D341Med (cell line): ENCODE measurements at places on chromosomes 7 and 10.

DNA sequence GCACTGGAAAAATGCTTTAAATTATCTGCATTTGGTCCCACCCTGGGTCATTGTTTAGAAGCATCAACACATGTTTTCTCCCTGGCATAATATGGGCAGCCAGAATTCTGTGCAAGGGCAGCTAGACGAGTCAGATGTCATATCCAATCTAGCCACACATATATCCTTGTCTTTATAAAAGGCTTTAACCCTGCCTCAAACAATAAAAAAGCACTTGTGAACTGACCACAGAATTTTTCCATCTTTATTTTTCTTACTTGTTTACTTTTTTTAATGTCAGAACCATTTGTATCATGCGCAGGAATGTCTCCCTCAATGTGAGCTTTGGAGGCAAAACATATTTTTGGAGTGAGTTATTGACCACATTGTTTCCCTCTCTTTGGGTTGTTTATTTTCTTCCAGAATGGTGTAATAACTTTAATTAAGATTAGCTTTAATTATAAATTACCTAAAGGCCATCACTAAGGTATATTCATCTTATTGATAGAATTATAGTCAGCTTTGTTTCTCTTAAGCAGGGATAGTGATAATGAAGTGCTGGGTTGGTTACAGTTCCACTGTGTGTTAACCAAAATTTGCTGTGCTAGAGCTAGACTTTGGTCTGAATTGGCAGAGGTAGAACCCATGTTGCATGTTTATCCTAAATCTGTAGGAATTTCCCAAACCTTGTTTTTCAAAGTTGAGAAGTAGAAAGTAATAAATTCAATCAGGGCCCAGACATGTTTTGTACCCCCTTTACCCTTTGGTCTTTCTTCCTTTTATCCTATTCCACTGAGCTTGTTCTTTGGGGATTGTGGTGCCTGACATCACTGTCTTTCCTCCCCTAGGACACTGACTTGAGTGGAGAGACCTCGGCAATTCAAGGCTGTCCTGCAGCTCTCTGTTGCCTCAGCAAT lies 1078.4 kb downstream of the KCNMA1 start:
- DNase-seq = no peak

- no peak for DNase-seq
These were observed 1068.1 kb downstream of the NRG3 start for GRCh38 chr10:82943142-82943541.

- no peak for DNase-seq
These were observed 218.4 kb downstream of the GRM8 start for GRCh38 chr7:127034186-127034806.

GRCh38 chr10:86264481-86265231 lies 101.9 kb downstream of the GRID1 start:
- DNase-seq = no peak

DNA sequence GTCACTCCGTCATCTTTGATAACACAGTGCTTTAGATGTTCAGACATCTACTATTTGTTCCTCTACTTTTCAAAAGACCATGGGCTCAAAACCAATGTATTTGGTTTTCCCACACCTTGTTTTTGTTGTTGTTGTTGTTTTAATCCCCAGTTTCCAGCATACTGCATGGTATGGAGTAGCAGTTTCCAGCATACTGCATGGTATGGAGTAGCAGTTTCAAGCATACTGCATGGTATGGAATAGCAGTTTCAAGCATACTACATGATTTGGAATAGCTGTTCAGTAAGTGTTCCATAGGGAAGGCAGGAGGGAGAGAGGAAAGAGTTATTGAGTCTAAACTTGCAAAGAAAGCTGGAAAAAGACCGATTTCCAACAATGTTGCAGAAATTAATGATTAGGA lies 314.3 kb upstream of the PRKCQ start:
- DNase-seq = no peak

DNA sequence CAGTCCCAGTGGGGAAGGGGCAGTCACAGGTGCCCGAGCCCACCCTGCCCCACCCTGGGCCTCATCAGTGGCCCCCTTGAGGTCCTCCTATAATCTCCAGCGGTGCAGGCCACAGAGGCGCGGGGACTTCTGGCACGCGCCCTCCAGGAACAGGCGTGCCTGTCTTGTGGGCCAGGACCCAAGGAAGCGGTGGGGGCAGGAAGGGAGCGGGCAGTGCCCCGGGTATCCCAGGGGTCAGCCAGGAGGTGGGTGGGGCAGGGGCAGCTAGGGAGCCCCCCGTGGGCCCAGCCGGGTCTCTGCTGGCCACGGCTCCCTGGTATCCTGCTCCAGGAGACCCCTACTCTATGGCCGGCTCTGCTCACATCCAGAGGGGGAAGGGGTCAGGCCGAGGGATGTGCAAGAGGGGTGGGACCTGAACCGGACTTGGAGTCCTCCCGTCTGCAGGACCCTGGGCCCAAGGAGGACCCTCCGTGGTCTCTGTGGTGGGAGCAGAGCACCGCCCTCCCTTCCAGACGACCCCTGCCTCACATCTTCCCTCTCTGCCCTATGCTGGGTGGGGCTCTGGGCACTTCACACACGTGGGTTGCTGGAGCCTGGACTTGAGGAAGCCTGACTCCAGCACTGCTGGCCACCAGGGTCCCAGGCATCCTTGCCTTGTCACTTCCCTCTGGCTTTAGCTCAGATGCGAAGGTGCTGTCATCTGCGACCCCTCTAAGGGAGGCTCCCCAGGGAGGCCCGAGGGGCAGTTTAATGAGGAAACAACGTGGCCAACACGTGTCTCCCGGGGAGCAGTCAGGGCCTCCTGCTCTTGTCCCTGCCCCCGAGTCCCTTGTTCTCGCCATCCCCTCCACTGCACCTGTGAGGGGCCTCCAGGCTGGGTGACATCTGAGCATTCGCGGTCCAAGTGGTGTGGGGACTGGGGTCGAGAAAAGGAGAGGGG lies 18.3 kb upstream of the GRIFIN start:
- DNase-seq = no peak

DNA sequence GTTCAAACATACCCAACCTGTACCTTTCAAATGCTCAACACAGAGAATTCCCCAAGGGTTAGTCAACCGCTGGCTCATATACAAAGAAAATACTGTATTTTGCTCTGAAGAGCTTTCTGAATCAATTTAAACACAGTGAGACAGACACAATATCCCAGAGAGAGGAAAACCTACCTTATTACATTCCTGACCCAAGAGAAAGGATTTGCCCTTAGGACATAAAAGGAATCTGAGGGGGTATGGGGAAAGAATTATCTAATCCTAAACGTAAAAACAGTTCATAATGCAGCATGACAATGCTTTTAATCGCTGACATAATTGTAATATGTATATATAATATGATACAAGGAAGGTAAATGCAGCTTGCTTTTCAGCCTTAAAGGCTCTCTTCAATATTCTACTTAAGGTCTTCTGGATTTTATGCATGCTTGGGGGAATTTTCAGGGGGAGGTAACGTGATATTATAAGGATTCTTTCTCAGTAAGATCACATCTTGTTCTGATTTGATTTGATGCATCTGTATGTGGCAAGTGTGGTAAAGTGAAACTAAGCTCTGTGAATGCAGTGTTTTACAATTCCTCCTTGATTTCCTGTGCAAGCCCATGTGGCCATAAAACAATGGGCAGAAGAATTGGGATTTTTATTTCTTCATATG lies 240.5 kb downstream of the GLI3 start:
- no peak for DNase-seq

DNA sequence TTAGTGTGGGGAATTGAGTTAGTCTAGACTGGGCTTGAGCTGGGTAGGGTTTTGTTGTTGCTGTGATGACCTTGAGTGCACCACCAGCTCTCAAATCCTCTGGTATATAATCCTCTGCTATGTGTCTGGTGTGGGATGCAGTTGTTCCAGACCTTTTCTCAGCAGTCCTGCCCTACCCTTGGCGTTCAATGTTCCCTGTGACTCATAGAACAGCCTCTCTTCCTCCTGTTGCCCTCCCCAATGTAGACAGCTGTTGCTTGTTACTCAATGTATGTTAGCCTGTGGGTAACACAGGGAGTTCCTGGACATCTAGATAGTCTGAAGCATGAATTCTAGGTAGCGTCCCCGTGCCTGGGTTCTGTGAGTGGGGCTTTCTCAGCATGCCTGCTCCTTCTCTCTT lies 19.8 kb downstream of the ACBD7 start:
- DNase-seq = no peak

DNA sequence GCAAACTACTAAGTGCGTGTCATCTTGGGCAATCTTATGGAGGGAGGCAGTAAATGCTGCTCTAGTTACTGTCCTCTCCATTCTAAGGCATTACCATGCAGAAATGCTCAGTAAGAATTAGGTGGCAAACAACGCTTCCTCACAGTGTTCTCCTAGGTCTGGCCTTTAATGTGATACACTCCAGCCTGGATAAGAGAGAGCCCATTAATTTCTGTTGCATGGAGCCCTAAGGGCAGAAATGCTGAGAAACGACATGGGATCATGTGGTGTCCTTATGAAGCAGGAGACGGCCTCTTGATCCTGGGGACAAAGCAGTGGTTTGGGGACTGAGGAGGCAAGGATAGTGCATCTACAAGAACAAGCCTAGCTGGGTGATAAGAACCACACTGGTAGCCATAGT lies 44.0 kb downstream of the SLC25A13 start:
- DNase-seq = no peak

DNA sequence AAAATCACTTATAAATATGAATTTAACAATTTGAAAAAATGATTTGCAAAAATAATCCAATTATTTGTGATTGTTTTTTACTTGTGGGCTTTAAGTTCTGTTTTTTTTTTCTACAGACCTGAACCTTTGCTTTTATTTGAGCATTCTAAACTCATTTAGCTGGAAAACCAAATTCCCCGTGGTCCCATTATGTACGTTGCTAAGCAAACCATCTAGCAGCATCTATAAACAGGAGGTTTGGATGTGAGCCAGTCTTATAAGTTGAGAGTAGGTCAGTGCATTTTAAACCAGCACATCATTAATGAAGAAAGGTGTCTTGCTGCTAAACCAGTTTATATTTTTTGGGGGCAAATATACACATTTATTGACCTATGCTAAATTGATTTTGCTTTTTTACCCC lies 77.3 kb downstream of the LRRN3 start:
- DNase-seq = no peak

DNA sequence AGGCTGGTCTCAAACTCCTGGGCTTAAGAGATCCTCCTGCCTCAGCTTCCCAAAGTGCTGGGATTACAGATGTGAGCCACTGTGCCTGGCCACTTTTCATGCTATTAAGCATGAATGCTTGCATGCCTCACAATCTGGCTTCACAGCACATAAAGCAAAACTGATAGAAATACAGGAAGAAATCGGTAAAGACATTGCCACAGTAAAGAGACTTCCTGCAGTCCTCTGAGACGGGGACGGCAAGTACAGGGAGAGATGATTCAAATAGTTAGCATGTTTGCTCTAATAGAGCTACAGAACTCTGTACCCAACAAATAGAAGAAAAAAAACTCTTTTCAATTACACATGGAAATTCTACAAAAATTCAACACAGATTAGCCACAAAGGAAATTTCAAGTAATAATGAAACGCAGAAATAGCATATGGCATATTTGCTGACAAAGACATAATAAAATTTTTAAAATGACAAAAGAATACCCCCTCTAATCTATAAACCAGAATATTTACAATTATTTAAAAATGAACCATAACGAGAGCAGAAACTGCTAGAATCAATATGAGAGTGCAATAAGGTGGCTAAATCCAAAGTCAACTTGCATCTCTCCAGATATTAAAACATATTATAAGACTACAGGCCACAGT lies 32.3 kb downstream of the CARD11 start:
- DNase-seq = no peak

DNA sequence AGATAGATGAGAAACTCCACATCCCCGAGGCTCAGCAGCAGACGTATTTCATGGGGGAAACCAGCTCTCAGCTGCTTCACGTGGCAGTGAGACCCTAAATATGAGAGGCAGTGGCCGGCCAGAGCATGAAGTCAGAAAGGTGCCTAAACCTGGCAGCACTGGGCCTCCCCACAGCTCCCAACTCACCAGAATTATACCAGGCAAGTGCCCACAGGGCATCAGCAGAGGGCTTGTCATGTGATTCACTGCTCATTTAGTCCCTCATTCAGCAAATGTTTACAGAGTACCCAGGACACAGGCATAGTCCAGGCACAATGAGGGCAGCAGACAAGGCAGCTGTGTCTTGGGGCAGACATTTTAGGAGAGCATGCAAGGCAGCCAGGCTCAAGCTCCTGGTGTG lies 212.6 kb downstream of the PTPRN2 start:
- DNase-seq = no peak
